Hindlimb muscle (tissue), 1 donor: ENCODE measurements at places on chromosomes 5 and 9.
A peak's percentile ranks its signal among the peaks of the same experiment; 100 is the strongest.

GRCh38 chr9:4048441-4048840, 251.4 kb downstream of the GLIS3 start:
- DNase-seq = no peak

DNA sequence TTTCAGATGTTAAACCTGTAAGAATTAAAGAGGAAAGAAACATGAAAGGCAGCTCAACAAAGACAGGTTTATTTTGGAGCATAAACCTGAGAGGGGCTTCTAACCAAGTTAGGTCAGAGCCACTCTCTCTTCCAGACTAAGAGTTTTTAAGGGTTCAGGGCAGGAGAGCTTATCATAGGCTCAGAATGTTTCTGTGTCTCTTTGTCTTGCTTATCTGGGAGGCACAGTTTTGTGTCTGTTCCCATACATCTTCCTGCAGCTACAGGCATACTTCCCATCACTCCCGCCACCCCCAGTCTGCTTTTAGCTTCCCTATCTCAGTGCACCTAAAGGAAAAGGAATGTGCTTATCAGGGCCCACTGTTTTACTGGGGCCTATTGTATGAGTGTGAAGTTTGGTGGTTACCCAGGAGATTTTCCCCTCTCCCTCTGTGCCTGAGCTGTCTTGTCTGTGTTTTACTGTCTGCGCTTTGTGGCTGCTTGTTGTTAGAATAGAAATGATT, 21.9 kb downstream of the CD14 start:
- no peak for DNase-seq

DNA sequence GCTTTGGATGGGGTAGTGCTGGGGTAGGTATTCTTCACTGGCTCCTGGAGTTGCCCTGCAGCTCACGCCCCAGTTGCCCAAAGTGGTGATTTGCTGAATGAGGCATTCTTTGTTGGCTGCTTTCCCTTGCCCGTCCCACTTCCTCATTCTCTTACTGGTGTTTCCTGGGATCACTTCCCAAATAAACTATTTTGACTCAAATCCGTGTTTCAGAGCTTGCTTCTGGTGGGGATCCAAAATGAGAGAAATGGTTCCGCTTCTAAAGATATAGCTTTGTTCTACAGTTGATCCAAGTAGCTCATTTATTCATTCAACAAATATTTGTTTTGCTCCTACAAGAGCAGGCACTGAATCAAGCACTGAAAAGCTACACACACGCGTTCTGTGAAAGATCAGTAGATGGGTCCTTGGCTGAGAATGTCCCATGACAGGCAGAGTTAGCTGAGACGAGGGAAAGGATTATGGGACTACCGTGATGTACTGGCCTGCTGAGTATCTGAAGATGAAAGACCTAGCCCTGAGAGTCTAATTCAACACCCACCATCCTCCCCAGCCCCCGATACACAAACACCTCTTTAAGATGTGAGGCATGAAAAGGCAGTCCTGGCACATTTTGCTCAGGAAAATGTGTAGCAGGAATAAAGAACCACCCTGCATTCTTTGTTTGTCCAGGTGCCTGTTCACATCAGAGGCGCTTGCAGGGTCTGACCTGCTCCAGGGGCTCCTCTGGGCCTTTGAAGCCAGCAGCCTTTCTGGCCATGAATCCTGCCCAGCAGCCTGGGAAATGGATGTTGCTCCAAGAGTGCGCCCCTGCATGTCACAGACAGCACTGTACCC, 143.1 kb upstream of the RANBP3L start:
- no peak for DNase-seq

GRCh38 chr9:14031060-14031414, 282.9 kb downstream of the NFIB start:
- DNase-seq = peak; percentile 63

DNA sequence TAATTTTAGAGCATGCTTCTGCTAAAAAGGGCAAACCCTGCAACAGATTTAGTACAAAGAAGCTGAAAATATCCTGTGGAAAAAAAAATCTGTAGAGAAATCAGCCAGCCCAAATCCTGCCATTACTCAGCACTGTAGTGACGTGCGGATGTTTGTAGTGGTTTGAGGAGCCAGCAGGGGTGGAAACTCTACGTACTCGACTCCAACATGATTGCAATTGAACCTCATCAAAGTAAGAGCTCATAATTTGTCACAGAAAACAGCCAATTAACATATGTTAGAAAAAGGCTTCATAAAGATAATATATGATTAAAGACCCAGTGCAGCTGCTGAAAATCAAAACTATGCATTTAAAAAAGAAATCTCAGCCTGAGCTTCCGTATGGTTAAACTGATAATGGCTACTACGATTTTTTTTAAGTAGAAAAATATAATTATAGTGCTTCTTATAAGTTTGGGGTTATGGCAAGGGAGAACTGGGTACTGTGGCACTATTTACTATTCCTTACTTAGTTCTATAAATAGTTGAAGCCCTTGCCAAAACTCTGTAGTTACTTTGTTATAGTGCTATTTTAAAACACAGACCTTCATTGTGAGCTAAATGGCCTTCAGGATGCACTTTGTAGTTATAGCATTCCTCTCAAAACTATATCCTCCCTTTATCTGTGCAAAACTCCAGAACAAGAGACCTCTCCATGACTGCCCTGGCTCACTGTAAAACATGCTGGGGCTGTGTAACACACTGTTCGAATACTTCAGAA, 49.4 kb downstream of the MEF2C start:
- peak; percentile 65 for DNase-seq

DNA sequence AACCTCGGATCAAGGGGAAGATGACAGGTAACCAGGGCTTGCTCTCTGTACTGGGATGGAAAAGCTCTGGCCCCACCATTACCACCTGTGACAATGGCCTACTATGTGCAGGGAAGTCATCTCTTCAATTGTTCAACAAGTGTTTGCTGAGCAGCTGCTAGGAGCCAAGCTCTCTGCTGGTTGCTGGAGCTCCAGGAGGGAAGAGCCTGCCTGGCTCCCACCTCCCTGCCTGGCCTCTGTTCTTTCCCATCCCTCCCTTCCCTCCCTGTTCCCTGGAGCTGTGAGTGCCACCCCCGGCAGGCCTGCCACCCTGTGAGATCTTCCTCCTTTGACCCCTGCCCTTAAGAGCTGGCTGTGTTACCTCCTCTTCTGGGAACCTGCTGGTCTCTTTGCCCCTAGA, 59.7 kb upstream of the IER5L start:
- DNase-seq = no peak

DNA sequence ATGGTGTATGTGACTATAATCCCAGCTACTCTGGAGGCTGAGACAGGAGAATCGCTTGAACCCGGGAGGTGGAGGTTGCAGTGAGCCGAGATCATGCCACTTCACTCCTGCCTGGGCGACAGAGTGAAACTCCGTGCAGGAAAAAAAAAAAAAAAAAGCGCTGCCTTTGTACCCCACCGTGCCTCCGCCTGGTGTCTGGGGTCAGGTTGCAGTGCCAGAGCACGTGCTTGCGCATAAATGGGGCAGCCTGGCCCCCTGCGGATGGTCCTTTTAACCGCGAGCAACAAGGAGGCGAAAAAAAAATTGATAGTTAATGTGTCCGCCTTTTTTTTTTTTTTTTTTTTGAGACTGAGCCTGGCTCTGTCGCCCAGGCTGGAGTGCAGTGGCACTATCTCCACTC, 6.3 kb upstream of the CCNB1 start:
- no peak for DNase-seq

- DNase-seq = no peak
Measured at GRCh38 chr5:125327676-125328075, 581.2 kb upstream of the ZNF608 start.
